ENCODE measurements at places on chromosomes 3 and 15.

GRCh38 chr3:8420612-8421011, 81.0 kb upstream of the LMCD1 start:
- peak; percentile 60 for DNase-seq

GRCh38 chr3:33057320-33058298, 39.3 kb downstream of the GLB1 start:
- no peak for DNase-seq

DNA sequence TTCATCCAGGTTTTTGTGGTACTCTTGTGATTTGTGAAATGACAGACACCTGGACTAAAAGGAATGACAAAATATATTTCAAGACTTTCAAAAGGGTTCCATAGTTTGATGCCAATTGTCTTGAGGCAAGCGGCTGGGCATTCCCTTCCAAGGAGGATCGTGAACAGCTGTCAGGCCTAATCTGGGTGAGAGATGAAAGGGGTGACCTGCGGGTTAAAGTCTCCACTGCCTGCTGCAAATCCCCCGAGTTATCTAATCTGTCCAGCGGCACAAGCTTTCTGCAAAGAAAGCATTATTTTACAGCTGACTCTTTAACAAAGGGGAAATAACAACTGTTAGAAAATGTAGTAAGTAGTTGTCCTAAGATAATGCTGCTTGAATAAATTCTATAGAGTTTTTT, 128.7 kb upstream of the MB21D2 start:
- no peak for DNase-seq

GRCh38 chr3:178568155-178568731, 32.0 kb downstream of the KCNMB2 start:
- no peak for DNase-seq

DNA sequence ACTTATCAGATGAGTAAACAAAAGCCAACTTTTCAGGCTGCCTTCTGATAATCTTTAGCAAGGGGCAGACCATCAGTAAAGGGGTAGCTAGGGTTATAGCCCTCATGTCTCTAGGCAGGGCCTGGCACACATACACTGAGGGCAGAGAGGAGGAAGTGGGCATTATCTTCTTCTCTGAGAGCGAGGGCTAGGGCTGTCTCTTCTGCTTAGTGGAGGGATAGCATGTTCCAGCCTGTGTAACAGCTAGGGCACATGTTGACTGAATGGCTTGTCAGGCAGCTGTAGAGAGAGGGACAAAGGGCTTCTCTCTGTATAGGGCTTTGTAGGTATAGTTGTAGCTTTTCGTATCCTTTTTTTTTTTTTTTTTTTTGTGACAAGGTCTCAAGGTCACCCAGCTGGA, 17.8 kb downstream of the CRTC3 start:
- DNase-seq: no peak

- DNase-seq: no peak
These were observed 17.5 kb downstream of the AP3B2 start for GRCh38 chr15:82692171-82692570.

DNA sequence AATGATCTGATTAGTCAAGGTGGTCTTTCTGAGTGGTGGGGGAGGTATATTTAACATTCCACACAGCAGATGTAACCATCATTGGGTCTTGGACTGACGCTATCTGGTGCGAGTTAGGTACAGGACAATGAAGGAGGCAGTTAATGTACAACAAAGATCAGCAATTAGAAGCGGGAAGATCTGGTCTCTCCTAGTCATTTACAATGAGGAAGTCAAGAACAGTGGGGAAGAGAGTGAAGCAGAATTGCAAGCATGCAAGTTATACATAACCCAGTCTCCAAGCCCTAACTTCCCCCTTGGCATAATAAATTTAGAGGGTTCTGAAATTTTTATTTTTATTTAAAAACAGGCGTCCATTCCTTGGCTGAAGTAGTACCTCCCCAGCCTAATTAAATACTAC, 14.1 kb downstream of the GPD1L start:
- no peak for DNase-seq

- no peak for DNase-seq
These were observed 42.5 kb upstream of the SPTSSB start for GRCh38 chr3:161413855-161414210.

DNA sequence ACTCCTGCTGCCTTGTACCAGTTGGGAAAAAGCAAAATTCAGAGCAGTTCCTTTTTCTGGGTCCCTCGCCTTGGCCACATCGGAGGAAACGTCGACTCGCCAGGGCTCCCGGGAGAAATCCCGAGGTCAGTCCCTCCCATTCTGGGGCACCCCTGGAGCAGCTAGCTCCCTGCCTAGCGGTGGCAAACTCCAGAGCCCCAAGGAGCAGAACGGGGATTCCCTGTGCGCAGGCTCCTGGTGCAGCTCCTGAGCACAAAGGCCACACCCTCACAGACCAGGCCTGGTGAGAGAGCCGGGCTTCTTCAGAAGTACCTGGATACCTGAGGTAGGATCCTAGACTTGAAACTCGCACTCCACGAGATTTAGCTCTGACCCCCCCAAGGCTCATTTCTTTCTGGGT, 2.6 kb downstream of the LRRC3B start:
- no peak for DNase-seq

All from fibroblast of skin of left quadriceps (primary cell).